ENCODE measurements at places on chromosomes 5 and 9.

DNA sequence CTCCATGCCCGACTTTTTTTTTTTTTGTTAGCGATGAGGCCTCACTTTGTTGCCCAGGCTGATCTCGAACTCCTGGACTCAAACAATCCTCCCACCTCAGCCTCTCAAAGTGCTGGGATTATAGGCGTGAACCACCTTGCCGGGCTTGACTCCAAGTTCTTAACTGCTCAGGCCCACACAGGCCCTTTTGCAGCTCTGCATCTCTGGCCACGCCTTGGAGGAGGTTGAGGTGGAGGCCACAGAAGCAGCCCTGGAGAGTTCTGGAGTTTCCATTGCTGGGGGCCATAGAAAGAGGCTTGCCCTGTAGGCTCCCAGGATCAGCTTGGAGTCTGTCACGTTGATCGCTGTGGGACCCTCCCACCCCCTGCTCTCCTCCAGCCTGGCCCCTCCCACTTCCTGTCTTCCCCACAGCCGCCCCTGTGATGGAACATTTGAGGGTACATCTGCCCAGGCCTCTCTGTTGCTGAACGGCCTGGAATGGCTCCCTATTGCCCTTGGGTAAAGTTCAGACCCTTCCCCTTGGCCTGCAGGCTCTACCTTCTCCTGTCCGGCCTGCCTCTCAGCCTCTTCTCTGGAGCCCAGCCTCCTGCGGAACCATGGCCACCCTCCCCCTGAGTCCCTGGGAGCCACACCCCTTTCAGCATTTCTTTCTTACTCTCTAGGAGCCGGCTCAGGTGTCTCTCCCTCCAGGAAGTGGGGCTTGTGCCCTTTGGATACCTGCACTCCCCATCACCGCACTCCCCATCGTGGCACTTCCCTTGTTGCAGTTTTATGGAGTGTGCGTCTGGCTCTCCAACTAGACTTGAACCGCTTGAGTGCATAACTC lies 30.4 kb upstream of the IER5L start:
- DNase-seq, result peak; percentile 41

DNA sequence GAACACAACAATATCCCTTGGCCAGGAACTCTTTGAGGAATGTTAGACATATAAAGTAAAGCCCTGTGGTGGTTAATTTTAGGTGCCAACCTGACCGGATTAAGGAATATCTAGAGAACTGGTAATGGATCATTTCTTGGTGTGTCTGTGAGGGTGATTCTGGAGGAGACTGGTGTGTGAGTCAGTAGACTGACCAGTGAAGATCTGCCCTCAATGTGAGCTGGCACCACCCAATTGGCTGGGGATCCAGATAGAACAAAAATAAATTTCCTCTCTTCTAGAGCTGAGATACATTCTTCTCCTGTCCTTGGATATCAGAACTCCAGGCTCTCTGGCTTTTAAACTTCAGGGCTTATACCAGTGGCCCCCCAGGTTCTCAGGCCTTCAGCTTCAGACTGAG lies 56.2 kb upstream of the TNPO1 start:
- no peak for DNase-seq

GRCh38 chr9:124468061-124468740 lies 17.9 kb downstream of the ADGRD2 start:
- no peak for DNase-seq

DNA sequence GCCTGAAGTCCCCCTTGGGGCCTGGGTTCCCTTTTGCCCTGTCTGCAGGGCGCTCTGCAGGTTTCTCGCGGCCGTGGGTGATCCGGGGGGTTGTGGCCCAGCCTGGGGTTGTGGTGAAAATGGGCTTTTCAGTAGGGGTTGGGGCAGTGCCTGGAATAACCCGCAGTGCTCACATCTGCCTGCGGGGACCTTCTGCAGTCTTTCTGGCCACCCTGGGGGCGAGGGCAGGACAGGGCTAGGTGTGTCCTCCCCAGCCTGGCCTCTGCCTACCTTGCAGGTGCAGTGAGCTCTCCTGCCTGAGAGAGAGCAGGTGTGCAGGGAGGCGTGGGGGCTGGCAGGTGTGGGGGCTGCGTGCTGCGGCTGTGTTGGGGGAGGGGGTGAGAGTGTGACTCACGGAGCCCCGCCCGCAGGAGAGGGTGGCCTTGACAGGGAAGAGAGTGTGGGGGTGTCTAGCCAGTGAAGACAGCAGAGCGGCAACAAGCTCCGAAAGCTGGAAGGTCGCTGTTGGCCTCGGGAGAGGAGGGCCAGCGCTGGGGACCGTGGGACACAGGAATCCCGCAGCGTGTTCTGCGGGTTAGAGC lies 131.4 kb downstream of the MRPL36 start:
- DNase-seq, result peak; percentile 41

DNA sequence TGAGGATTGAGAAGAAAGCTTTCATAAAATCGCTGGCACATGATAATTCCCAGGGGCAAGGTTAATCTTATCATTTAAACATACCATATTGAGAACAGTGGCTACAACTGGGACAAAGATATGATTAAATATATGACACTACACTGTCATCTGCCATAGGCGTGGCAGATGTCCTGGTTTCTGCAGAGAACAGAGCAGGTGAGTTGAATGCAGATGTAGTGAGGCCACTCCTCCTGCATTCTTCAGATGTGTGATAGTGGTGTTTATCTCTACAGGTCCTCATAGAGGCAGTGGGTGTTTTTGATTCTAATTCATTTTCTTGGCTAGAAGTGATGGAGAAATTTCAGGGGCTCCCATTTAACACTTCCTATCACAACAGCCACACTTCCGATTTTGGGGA lies 237.0 kb upstream of the CDH9 start:
- no peak for DNase-seq

DNA sequence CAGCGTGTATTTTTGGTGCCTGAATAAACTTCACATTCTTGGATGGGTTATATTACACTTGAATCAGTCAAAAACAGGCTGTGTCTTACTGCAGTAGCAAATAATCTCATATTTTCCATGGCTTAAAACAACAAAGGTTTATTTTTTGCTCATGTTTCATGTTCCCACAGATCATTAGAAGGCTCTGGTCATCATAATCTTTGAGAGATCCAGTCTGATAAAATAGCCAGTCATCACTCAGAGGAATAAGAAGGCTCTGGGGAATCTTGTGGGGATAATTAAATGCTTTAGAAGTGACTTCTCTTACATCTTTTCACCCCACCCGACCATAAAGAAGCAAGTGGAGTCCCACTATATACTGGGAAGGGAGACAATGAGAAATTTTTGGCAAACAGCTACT lies 417.7 kb downstream of the PSAT1 start:
- no peak for DNase-seq

DNA sequence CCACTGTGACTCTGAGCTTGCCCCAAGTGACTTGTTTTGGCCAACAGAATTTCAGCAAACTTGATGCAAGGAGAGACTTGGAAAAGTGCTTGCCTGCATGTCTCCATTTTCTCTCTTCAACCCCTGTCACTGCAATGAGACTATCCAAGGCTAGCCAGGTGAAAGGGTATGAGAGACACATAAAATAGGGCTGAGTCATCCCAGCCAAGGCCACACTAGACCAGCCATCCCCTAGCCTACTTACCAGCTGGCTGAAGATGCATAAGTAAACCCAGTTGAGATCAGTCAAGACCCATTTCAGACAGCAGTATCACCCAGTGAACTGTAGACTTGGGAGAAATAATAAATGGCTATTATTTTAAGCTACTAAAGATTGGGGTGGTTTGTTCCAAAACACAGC lies 52.9 kb upstream of the VLDLR start:
- DNase-seq, result no peak

GRCh38 chr9:119968836-119969707 lies 599.8 kb upstream of the BRINP1 start:
- DNase-seq, result peak; percentile 30

DNA sequence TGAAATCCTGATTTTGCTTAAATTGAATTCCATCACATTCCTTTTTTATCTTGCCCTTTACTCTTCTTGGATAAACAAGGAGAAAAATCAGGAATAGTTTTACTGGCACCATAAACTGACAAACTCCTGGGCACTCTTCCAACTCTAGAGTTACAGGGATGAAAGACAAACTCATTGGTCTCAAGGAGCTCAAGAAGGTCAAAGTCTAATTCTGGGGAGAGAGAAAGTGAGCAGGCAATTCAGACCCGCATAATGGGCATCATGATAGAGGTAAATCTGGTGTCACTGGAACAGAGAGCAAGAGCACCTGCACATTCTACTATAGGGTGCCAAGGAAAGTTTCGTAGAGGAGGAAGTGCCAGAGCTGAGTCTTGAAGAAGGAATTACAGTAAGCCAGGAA lies 64.8 kb downstream of the GRIN3A start:
- no peak for DNase-seq

GRCh38 chr9:89911721-89912604 lies 307.2 kb downstream of the GADD45G start:
- DNase-seq, result no peak

DNA sequence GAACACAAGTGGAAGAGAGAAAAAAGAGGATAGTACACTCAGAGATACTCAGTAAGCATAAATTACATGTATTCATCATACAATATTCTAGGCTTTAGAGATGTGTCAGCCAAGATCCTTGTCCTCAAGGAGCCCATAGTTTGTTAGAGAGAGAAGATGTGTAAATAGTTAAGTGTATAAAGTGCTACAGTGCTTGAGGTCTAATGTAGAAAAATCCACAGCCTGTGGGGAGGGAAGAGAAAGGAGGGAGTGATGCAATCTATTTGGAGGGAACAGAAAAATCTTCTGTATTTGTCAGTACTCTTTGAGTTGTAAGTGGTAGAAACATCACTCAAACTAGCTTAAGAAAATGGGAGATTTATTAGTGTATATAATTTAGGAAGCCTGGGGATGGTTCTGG lies 81.9 kb downstream of the PALM2AKAP2 start:
- no peak for DNase-seq

GRCh38 chr5:108634617-108635288 lies 112.9 kb upstream of the FER start:
- DNase-seq, result no peak

Measured in stimulated activated CD4-positive, alpha-beta T cell treated with anti-CD3 and anti-CD28 coated beads, Interleukin-4, amount 100 ng/mL, for 1 hour (primary cell).